ENCODE measurements at places on chromosomes 3 and 15. TPM values are rescaled to one million over a fixed set of nuclear protein-coding genes. Genes with fewer than 3 reads are reported as not detected.

Gene PLA2G4E
- total RNA-seq: not detected

Gene SPINK8
- not detected for total RNA-seq

Gene TM6SF1
- total RNA-seq: 0.81 TPM

Gene ZIC4
- total RNA-seq: 0.45 TPM

Gene LXN
- 0.68 TPM for total RNA-seq

Gene FMN1
- 1.2 TPM for total RNA-seq

Gene AGBL1
- total RNA-seq: not detected

Gene CHL1
- 0.45 TPM for total RNA-seq

Gene VIPR1
- 27.0 TPM for total RNA-seq
